Panc1 (cell line): ENCODE measurements at places on chromosomes 13 and 19.

GRCh38 chr13:51727634-51728274, 76.2 kb downstream of the DHRS12 start:
- DNase-seq: no peak

DNA sequence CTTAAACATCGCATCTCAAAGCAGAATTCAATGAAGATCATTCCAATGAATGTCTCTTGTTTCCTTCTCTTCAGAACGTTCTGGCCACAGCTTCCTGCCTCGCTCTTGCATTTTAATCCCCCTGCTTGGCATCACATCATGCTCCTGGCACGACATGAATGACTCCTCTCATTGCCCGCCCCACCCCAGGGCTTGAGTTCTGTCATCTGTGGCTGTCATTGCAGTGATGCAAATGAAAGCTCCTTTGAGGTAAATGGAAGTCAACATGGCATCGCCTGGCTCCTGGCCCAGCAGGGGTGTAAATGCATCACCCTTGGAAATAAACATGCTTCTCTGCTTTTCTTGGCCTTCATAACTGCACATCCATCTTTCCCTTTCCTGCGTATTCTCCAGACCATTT, 48.6 kb downstream of the SCEL start:
- no peak for DNase-seq

GRCh38 chr13:106526738-106527444, 8.6 kb downstream of the EFNB2 start:
- no peak for DNase-seq

- DNase-seq: no peak
Measured at GRCh38 chr19:58084596-58085347, 13.3 kb downstream of the ZSCAN18 start.

- no peak for DNase-seq
Measured at GRCh38 chr19:56218961-56219360, 16.9 kb downstream of the ZSCAN5C start.

DNA sequence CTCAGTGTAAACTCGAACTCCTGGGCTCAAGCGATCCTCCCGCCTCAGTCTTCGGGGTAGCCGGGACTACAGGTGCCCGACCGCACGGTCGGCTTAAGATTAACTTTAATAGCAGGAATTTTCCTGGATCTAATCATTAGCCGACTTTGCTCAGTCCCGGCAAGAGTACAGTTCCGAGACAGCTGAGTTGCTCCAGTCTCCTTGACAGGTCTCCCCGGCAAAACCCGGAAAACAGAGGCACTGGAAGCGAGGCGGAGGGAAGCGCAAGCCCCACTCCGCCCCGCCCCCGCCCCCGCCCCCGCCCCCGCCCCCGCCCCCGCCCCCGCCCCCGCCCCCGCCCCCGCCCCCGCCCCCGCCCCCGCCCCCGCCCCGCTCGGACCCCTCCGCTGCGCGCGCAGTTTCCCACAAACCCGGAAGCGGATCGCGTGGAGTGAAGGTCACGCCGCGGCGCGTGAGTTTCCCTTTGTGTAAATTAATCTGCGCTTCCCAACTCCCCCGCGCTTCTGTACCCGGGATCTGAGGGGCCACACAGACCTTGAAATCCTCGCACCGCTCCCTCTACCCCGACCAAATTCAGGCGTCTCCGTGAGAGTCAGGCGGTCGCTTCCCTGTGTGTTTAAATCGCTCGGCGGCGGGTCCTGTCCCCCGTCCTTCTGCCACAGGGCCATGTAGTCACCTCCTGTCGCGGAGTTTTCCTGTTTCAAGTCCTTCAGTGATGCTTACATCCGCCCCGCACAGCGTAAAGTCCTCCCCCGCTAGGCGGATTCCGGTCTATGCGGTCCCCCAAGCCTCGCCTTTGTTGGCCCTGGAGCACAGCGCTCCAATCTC, at the start of gene ZNF480:
TSS of gene ZNF480 (plus strand) at position 397 of the 828 bp plus-strand sequence. CDS start 3,244 bp downstream, outside the sequence.
- peak; percentile 8 for DNase-seq

DNA sequence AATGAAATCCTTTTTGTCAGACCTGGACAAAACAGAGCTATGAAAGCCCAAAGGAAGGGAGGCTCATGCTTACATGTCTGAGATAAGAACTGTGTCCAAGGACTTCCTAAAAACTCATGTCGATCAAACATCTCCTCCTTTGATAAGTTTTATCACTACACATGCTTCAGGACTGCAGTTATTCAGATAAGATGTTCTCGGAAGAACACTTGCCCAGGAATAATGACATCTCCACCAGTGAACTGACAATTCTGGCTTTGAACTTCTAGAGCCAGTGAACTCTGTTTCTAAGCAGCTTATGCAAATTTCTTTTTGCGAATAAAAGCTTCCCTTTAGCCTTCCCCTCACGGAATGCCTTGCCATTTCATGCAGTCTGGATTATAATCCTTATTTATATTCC, 561.6 kb downstream of the TBC1D4 start:
- DNase-seq: no peak

DNA sequence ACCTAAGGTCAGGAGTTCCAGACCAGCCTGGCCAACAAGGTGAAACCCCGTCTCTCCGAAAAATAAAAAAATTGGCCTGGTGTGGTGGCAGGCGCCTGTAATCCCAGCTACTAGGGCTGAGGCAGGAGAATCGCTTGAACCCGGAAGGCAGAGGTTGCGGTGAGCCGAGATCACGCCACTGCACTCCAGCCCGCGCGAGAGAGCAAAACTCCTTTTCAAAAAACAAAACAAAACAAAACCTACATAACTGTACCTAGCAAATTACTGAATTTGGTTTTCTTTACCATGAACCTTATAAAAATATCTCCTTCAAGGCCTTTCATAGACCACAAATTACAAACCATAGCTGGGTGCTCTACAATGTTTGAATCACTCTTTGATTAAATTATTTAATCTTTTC, 760 bp downstream of the ZNF91 start:
- DNase-seq: no peak

DNA sequence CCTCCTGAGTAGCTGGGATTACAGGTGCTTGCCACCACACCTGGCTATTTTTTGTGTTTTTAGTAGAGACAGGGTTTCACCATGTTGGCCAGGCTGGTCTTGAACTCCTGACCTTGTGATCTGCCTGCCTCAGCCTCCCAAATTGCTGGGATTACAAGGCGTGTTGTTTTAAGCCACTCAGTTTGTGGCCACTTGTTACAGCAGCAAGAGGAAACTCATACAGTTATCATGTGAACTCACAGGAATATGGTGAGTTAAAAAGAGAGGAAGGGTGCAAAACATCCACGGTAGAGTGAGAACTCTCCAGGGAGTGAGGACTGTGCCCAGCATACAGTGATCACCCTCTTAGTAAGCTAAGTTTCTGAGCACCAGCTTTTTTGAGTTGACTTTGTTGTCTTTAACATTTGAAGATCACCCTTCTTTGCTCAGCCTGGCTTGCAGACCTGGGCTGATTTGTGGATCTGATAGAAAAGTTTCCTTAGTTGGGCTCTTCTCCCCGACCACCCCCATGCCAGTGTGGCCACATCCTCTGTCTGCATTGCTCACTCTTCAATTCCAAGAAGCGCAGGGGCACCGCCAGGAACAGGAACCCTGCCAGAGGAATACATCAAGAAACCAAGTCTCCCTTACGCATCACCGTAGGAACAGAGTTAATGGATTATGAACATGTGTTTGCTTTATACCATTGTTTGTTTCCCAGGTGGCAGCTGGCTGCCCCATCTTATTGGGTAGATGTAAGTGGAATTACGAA, 16.0 kb downstream of the ALOX5AP start:
- DNase-seq: no peak

- no peak for DNase-seq
Measured at GRCh38 chr13:37868691-37869505, 674 bp downstream of the TRPC4 start.

GRCh38 chr19:531753-532560, at the start of gene CDC34:
CDC34 (plus strand) TSS chr19:531760; CDS start chr19:531932, 172 bp downstream.
- no peak for DNase-seq

DNA sequence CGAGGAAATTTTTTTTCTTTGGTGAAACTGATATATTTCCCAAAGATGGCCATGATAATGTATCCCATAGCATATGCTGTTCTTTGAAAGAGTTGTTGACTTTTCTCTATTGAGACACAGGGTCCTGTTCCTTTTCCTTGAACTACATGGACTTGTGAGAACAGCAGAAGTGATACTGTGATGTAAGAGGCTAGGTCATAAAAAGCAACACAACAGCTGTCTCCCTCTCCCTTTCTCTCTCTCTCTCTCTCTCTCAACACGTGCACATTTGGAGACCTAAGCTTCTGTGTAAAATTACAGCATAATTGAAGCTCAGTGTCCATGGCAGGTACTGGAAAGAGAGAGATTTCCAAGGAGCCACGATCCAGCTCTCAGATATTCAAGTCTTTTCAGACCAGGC, 1712.4 kb downstream of the EFNB2 start:
- DNase-seq: no peak

- DNase-seq: no peak
Measured at GRCh38 chr19:58563034-58563573, 4.7 kb upstream of the UBE2M start.

GRCh38 chr19:49559928-49560327, 20.4 kb downstream of the NOSIP start:
- no peak for DNase-seq

DNA sequence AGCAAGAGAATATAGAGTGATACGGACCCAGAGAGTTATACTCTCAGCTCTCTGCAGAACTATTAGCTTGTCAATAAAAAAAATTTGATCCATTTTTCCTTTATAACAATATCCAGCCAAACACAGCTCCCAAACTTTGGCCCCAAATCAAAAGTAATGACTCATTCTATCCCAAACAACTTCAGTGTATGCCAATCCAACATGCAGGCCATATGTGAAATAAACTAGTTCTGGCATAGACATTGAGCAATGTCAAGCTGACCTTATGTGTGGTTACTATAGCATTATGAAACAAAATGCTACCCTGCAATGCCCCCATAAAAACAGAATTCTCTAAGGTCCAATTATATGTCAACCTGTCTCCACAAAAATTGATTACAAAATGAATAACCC, 209.5 kb downstream of the DNAJC15 start:
- DNase-seq: no peak

GRCh38 chr13:100560498-100561157, 28.0 kb downstream of the GGACT start:
- DNase-seq: no peak

DNA sequence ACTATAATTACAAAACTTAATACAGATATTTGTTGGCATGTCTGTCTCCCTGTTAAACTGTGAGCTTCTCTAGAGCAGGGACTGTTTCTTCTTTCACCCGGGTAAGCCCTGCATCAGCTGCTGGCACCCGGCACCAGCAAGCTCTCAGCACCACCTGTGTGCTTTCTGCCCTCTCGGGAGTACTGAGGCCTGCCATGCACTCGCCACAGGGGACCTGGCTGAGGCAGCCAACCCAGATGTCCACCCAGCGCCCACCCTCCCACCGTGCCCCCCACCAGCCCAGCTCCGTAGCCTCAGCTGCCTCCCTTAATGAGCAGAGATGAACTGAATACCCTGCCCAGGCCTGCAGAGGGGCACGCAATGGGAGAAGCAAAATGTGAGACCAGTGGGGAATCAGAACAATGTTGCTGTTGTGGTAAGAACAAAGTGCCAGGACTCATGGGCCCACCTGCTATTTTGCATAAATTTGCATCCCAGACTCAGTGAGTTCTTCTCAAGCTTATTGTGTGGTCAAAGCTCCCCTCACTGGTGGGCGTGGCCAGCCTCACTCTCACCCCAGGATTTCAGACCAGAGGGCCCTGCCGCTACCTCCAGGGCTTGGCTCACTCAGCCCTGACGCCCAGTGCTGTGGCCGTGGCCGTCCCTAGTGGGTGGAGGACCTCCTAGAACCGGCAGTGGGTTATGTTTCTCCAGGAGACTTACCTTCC, 14.6 kb upstream of the SERPINE3 start:
- no peak for DNase-seq

- DNase-seq: no peak
Measured at GRCh38 chr13:31327182-31327860, 127.5 kb downstream of the B3GLCT start.

- no peak for DNase-seq
Measured at GRCh38 chr13:26495750-26496149, 61.7 kb upstream of the WASF3 start.

GRCh38 chr19:31882709-31883108, 462.7 kb upstream of the ZNF507 start:
- DNase-seq: no peak

DNA sequence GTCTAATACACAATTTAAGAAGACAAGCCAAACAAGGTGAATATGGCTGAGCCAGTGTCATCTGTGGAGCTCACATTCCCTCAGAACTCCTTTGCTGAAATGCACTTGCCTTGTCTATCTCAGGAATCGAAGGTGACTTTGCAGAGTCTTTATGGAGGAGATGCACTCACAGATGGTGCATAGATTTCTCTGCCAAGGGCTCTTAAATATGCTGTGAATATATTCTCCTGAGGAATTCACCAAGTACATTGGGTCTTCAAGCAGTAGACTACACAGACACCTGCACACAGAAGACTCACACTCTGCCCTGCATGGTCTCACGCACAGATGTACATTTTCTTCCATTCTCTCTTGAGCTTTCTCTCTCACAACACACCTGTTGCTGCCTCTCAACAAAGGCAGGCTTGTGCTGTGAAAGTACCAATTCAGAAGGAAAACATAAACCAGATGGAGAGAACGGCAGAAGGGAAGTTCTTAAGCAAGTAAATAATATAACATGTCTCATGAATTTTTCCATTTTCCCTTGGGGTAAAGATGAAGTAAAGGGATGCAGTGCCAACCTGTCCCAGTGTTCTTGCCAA, 174.7 kb downstream of the DLEU7 start:
- DNase-seq: no peak

DNA sequence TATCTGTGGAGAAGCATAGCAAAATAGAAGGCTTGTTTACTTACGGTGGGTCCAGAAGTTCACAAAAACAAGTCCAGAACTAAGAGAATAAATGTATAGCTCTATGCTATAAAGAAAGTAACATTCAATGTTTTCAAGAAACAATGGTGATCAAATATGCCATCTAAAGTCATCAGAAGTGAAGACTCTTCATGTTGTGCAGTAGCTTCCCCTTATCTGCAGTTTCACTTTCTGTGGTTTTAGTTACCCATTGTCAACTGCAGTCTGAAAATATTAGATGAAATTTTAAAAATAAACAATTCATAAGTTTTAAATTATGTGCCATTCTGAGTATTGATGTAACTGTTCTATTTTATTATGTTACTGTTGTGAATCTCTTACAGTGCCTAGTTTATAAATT, 72.5 kb downstream of the EDNRB start:
- DNase-seq: no peak

GRCh38 chr19:33960566-33960965, 163.9 kb downstream of the KCTD15 start:
- DNase-seq: no peak

DNA sequence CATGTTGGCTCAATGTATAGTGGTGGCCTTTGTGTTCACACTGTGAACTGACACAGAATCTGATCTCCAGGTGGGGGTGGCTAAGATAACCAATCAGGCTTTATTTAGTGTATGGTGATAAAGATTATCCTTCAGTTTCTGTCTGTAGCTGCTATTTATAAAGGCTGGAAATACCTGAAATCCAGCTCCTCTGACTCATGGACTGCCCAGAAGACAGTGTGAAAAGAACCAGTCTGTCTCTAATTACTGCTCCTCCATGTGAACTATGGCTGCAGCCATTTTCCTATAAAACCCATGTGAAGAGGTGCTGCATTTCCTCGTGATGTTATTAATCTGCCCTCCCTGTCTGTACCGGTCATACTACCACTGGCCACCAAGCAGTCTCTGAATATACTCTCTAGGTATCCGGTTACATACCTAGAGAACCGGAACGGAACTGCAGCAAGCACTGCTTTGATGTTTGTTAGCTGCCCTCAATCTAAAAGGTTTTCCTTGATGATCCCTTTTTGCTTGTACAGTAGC, 238.0 kb downstream of the LHFPL6 start:
- no peak for DNase-seq
